Left kidney (tissue), 8 donors: ENCODE measurements at places on chromosomes 3 and 15.

DNA sequence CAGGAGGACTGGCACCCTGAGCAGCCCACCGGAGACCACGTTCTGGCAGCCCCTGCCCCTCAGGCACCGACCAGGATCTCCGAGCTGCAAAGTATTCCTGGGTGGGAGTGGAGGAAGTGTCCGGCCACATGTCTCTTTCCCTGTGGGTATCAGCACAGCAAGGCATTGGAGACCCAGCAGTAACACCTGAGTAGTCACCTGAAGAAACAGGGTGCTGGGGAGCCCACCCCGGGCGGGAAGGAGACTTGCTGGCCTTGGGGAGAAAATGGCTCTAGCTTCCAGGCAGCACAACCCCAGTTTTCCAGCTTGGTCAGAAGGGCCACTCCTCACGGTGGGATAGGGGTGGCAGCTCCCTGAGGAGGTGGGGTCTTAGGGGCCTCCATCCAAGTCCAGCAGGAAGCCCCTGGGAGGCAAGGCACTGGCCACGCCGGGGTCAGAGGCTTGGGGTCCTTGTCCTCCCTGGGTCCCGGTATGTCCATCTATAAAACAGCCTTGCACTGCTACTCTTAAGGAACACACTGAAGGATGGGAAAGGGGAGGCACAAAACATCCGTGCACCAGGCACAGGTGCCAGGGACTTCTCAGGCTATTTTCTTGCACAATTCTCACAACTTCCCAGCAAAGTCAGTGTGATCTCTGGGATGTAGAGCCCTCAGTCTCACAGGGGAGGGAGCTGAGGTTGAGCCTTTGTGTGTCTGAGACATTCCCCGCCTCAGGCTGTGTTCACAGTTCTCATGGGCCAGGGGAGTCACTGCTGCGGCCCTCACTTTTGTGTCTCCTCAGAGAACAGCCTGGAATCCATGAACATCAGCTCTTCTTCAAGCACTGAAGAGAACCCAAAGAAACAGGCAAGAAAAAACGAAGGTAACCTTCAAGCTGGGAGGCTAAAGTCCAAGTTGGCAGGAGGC, 11.9 kb downstream of the CFAP100 start:
- no peak for DNase-seq

DNA sequence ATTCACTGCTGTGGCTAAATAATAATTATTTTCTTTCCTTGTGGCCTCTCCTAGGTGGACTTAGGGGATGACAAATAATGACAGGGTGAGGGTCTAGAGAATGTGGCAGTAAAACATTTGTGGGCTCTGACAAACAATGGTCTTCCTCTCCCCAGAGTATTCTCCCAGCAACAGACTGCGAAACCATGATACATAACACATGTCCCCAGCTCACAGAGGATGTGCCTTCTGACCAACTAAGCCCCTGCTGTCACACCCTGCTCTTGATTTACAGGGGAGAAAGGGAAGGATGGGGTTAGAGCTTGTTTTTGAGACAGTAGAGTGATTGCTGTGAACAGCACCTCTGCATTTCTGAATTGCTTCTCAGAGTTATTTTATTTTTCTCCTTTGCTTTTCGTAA, 116.6 kb upstream of the CTDSPL start:
- DNase-seq, result no peak

- no peak for DNase-seq
Observed at GRCh38 chr15:99443768-99444446, 121.9 kb upstream of the MEF2A start.

- DNase-seq, result no peak
Observed at GRCh38 chr3:122956693-122957455, 70.7 kb downstream of the SEMA5B start.

- DNase-seq, result no peak
Observed at GRCh38 chr3:86046436-86047136, 944.4 kb downstream of the VGLL3 start.

- DNase-seq, result no peak
Observed at GRCh38 chr15:86076468-86076867, 3.2 kb upstream of the AGBL1 start.

- DNase-seq, result peak; percentile 74
Observed at GRCh38 chr3:88219138-88219792, 69.5 kb downstream of the C3orf38 start.

DNA sequence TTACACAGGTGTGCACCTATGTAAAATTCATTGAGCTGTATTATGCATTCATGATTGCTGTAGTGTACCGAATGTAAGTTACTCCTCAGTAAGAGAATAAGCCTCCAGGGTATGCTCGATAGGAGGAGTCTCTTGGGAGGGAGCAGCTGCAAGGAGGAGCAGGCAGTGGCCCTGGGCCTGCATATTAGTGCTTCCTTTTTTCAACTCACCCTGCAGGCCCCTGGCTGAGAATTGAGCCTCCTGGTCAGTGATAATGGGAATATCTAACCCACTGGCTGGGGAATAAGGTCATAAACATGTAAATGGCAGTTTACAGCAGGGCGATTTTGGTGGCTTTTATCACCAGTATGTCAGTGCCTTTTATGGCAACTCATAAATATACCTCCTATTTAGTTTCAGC, 21.7 kb upstream of the SFMBT1 start:
- no peak for DNase-seq

GRCh38 chr3:107446706-107447105, 69.5 kb downstream of the CCDC54 start:
- no peak for DNase-seq

- DNase-seq, result no peak
Observed at GRCh38 chr3:131371688-131372066, 9.9 kb upstream of the NUDT16 start.

DNA sequence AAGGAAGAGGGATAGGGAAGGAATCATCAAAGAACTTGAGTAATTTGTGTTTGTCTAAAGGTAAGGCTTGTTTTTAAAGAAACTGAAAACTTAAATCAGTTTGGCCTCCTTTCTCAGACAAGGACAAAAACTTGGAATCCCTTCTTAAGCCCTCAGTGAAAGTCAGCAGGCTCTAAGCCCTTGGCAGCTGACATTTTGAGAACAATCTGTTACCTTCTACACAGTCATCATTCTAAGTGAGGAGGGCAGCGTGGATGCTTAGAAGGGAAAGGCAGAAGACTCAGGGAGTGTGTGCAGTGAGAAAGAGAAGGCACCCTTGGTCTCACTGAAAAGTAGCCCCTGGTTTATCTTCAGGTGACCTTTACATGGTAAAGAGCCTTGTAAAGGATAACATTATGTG, 10.8 kb downstream of the HSPBAP1 start:
- no peak for DNase-seq

DNA sequence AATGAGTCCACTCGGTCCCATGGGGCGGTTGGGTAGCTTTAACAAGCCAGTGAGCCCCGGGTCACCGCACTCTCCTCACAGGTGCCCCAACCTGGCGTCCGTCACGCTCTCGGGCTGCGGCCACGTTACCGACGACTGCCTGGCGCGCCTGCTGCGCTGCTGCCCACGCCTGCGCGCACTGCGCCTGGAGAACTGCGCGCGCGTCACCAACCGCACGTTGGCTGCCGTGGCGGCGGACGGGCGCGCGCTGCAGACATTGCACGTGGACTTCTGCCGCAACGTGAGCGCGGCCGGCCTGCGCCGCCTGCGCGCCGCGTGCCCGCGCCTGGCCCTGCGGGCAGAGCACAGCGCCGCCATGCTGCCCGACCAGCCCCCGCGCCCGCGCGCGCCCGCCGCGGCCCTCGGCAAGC, 3.4 kb downstream of the FBXL22 start:
- peak; percentile 85 for DNase-seq

- DNase-seq, result no peak
Observed at GRCh38 chr3:20256144-20256543, 70.1 kb upstream of the SGO1 start.

DNA sequence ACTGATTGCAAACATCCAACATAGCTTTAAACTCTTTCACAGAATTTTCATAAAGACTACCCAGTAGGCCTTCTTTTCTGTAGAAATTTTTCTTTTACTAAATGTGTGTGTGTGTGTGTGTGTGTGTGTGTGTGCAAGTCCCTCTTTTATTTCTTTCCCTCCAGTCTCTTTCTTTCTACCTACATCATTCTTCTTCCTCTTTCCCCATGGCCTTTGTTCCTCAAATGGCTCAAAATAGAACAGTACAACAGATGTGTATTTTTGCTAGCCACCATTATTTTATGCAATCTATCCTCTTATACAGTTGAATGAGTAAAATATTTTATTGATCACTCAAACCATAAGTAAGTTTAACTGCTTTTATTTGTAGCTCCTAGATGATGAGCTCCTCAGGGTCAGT, 76.4 kb downstream of the USF3 start:
- no peak for DNase-seq

GRCh38 chr3:30518181-30518864, 88.1 kb upstream of the TGFBR2 start:
- DNase-seq, result peak; percentile 20

DNA sequence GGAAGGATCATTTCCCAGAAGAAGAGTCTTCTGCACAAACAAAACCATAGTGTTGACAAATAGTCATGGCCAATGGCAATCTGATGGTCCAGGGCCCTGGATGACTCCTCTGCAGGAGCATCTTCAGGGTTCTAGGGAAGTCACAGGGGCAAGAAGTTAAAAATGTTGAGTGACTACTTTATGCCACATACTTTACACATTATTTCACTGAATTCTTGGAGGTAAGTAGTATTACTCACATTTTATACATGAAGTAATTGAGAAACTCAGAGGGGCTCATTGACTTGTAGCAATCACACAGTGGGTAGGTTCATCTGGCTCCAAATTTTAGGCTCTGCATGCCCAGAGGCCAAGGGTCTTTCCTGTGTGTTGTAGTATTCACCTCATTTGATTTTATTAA, 430.2 kb upstream of the MCTP2 start:
- no peak for DNase-seq

GRCh38 chr3:25817107-25817506, 27.2 kb downstream of the OXSM start:
- no peak for DNase-seq

DNA sequence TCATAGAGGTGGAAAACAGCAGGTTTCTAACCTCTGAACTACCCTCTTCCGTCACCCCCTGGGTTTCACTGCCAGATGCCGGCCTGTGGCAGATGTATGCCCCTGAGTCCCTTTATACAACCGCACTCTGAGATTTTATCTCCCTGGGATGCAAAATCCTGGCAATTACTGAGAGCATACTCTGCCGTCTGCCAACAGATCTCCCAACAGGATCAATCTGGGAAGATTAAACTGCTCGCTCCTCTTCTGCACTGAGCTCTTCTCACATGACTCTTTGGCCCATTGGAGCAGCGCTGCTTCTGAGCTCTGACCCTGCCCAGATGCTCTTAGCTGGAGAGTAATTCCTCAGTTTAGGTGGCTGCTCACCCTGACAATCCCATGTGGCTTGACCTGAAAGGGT, 133.2 kb downstream of the LIPC start:
- no peak for DNase-seq

- DNase-seq, result no peak
Observed at GRCh38 chr3:51937611-51938450, 3.9 kb downstream of the RRP9 start.

GRCh38 chr3:76656531-76657070, 383.3 kb upstream of the ROBO2 start:
- DNase-seq, result no peak

DNA sequence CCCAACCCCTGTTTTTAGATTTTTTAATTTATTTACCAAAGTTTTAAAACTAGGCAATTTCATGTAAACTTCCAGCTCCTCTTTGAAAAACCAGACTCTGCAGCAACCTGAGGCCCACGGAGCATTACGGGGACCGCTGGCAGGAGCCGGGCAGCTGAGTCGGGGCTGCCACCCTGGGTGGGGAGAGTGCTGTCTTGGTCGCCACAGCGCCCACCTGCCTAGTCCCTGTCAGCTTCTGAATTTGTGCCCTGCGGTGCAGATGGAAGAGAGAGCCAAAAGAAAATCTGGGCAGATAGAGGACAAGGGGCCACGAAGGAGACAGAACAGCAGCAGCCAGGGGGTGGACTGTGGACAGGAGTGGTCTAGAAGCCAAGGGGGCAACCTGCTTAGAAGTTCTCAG, 34.6 kb downstream of the PXYLP1 start:
- DNase-seq, result no peak

DNA sequence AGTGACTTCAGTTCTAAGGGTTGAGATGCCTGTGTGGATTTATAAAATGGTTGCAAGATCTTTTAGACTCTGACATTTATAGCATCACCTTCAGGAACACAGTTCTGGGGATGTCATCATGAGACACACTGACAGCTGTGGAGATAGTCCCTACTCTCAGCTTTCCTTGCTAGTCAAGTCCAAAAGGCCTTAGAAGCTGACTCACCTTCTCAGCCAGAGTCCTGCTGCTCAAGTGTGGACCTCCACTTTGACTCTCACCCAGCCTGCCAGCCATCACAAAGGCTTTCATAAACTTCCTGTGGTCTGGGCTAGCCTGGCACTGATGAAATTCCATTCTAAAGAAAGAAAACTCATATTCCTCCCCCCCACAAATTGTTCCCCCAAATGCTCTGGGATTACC, 44.8 kb downstream of the TMEM39A start:
- no peak for DNase-seq

GRCh38 chr3:85586018-85586417, 627.2 kb downstream of the CADM2 start:
- DNase-seq, result no peak

DNA sequence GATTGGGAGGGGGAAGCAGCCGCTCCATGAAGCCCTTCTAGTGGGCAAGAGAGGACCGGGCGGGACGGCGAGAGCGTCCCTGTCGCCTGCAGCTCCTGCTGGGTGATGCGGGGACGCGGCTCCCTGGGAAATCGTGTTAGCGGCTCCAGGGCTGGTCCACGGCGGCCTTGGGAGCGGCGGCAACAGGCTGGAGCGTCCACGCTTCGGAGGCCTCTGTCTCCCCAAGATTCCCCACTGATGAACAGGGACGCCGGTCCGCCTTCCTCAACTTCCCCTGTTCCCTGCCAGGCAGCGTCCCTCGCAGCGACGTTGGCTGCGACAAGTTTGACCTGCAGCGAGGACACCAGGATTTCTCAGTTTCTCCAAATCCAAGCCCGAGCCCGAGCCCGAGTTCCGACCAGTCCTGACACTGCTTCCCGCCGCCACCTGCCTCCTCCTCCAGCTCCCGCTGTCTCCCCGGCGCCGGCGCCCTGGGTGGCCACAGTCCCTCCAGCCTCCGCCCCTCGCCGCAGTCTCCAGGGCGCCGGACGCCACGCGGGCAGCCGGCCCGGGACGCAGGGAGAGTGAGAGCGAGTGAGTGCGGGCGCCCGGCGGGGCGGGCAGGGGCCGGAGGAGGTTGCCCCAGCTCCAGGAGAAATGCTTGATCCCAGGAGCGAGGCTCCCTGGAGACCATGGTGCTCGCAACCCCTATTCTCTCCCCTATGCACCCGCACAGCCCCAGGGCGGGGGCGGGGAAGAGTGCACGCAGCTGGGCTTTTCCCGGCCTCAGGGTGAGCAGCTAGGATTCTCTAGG, 78.1 kb upstream of the RNF7 start:
- DNase-seq, result peak; percentile 48
